Upper lobe of right lung (tissue), 1 donor: ENCODE measurements at places on chromosomes 2 and 18. TPM values are rescaled to one million over a fixed set of nuclear protein-coding genes. Genes with fewer than 3 reads are reported as not detected.

Gene PAIP2B
- total RNA-seq, result 6.3 TPM

Gene GAL3ST2
- total RNA-seq, result not detected

Gene CLEC4F
- total RNA-seq, result 1.2 TPM

Gene ARMC9
- 37.1 TPM for total RNA-seq

Gene TEX44
- total RNA-seq, result not detected

Gene PLCL1
- 7.7 TPM for total RNA-seq

Gene IL36B
- total RNA-seq, result not detected

Gene SLC1A4
- 12.2 TPM for total RNA-seq

Gene NEB
- total RNA-seq, result 1.9 TPM

Gene ASAP2
- 30.9 TPM for total RNA-seq

GRCh38 chr2:70516596-70516995 lies 37.0 kb downstream of the TGFA start:
- DNase-seq, result no peak

GRCh38 chr18:23412351-23412964 lies 40.6 kb upstream of the RIOK3 start:
- no peak for DNase-seq

DNA sequence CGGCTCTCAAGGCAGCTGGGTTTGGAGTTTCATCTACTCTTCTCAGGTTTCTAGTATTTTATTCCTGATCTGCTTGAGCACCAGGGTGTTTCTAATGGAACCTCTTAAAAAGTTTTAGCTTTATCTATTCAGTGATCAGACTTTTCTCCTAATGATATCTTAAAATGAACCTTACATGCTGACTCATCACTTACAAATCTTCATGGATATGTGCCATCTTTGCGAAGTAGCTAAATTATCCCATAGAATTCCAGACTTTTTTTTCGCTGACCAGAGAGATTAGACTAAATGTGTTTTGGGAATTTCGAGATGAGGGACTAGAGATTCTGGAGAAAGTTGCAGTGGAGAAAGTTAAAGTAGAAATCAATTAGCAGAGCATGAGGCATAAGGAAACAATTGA lies 401.0 kb downstream of the GRB14 start:
- no peak for DNase-seq

- no peak for DNase-seq
These were observed 7.9 kb upstream of the ZNF407 start for GRCh38 chr18:74589811-74590210.

GRCh38 chr2:184646593-184646992 lies 48.3 kb downstream of the ZNF804A start:
- DNase-seq, result no peak

DNA sequence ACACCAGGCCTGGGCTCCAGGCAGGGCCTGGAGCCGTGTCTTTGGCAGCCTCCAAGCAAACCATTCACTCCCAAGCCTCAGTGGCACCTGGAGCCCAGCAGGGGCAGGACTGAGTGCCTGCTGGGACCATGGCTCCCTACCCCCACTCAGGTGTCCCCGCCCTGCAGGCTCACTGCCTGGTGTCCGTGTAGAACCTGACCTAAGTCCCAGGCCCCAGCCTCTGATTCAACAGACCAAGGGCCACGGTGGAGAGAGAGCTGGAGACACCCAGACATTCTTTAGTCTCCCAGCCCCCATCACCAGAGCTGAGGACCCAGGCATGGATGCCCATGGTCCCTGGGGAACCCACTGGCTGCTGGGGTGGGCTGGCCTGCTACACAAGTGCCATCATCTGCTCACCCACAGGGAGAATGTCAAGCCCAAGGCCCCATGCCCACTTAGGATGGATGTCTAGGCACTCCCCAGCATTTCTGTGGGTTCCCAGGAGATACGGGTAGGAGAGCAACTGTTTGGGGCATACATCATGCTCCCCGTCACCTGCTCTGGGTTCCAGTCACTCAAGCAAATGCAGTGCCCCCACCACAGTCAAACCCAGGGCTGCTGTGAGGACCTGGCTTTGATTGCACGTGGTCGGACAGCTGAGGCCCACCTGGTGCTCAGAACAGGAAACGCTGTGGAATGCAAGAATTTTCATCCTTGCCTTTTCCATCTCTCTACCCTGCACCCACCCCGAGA lies 42.9 kb upstream of the ATG16L1 start:
- no peak for DNase-seq

DNA sequence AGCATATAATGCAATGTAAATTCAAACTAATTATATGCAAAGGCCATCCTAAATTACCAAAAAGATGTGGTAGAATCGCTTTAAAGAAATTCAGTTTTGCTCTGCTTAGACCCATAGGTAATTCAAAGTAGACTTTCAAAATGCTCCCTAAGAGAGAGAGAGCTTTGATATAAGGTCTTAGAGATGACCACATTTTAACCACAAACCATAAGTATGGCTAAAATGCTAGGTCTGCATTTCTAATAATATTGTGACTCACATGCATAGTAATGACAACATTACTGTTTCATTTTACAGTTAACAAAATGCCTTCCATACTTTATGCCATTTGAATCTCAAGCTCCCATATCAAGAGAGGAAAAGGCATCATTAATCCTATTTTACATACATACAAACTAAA lies 144.5 kb downstream of the RAD51AP2 start:
- DNase-seq, result no peak

DNA sequence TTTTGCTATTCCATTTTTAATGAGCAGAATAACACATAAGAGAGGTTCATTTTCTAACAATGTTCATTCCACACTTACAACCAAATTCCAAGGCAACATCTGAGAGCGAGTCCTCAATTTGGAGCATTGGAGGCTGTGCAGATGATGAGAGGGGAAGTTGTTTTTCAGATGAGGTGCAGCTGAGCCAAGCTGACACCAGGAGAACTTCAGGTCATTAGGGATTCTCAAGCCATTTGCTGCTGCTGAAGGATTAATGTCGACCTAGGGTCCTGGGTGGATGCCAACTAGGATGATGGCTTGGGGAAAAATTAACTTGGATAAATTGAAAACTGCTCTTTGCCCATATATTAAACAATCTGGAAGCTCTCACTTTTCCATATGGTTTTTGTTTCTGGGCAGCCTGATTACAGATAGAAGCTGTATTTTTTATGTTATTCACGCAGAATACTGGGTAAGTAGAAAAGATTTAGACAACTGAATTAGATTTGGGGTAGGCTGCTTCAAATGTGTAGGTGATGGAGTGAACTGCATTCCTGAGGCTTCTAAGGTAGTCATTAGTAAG lies 206.4 kb upstream of the SLC39A10 start:
- no peak for DNase-seq

- DNase-seq, result no peak
These were observed 20.8 kb upstream of the MBP start for GRCh38 chr18:77153404-77153803.

GRCh38 chr2:223729781-223730180 lies 107.6 kb downstream of the AP1S3 start:
- DNase-seq, result no peak

- DNase-seq, result peak; percentile 81
These were observed 592 bp downstream of the ME2 start for GRCh38 chr18:50879302-50880118.

GRCh38 chr2:126846241-126846640 lies 52.4 kb upstream of the TEX51 start:
- no peak for DNase-seq

DNA sequence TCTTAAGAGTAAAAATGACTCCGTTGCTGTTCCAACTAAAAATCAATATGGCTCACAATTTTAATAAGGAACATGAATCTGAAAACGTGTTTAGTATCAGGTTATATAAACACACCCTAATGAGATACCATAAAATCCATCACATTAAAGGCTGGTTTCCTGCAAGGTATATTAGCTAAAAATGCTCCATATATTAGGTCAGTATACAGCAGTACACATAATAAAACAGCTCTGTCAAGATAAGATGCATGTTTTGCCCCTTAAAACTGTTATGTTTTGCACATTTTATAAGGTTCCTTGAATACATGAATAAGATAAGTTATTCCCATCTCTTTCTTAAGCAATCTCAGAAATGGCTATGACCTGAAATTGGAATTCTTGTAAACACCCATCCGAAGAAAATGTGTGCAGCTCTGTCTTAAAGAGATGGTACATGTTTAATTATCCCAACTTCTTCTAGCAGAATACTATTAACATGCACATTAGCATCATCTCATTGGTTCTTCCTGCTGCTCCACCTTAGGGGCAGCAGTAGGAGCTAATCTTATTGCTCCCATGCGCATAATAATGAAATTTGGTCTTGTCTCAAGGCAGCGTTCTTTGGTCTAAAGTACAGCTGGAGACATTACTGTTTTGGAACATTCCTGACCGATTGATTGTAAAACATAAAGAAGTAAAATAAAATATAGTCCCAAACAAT lies 836.1 kb upstream of the FANCL start:
- no peak for DNase-seq

DNA sequence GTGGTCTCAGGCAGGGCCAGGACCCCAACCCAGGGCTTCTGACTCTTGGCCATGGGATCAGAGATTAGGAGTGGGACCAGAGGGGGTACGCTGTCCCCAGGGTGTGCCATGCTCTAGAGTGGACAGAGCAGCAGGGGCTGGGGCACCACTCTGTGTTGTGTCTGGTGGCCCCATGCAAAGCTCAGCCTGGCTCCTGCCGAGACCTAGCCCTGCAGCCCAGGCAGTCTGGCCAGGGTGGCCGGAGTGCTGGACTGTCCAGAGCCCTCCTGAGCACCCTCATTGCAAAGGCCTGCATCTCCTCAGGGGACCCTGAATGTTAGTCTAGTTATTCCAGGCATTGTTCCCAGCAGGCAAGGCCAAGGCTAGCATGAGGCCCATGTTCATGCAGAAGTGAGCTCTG lies 162.3 kb downstream of the TNS1 start:
- DNase-seq, result no peak

- DNase-seq, result no peak
These were observed 13.5 kb upstream of the TWSG1 start for GRCh38 chr18:9321017-9321452.

- DNase-seq, result no peak
These were observed 338.0 kb upstream of the CNTNAP5 start for GRCh38 chr2:123687064-123687463.

- DNase-seq, result no peak
These were observed 194.3 kb upstream of the ERBB4 start for GRCh38 chr2:212732860-212733259.

DNA sequence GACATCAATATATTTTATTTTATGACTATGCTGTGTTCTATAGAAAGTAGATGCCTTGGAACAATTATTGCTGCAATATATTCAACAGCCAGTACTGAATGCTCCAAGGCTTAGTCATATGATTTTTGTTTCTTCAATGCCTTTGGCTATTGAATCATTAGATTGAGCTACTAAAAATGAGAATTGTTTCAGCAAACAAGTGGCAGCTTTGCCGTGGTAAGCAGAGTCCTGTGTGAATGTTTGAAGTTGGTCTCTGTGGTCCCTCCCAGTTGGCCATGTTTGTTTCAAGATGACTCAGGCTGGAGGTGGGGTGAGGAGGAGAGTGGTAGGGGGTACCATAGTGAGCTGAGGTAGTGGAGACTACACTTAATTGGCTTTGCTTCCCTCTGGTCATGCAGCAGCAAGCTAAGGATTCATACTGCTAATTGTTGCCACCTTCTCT lies 198.6 kb upstream of the EPAS1 start:
- no peak for DNase-seq
